T-cell (primary cell): ENCODE measurements at places on chromosomes 6 and 20. TPM values are rescaled to one million over a fixed set of nuclear protein-coding genes. Genes with fewer than 3 reads are reported as not detected.
A peak's percentile ranks its signal among the peaks of the same experiment; 100 is the strongest.

Gene GPR63
- total RNA-seq = 0.89 TPM

- no peak overlapping the region for H3K4me3 ChIP-seq
- H3K27ac ChIP-seq = no peak overlapping the region
- DNase-seq = no peak
- H3K27me3 ChIP-seq = peaks cover 35% of the 10 kb centered on the region
Observed at GRCh38 chr6:394641-395289, 3.2 kb downstream of the IRF4 start.

DNA sequence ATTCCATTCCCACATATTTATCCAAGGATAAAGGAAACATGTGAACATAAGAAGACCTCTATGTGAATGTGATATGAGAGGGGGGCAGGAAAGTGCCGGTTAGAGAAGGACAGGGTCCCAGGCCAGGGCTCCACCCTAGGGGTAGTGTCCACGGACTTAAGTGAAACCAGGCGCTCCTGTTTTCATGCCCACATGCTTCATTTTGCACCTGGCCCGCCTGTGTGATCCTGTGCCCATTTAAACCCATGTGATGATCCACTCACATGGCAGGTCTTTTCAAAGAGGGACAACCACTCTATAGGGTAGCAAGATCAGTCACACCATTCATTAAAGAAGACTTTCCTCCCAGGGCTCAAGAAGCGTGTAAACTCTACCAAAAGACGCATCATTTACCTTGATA is 865.3 kb upstream of the GJE1 start:
- no peak overlapping the region for H3K4me3 ChIP-seq
- no peaks in the 10 kb centered on the region for H3K4me1 ChIP-seq
- H3K27me3 ChIP-seq = no peaks in the 10 kb centered on the region
- H3K36me3 ChIP-seq = no peaks in the 10 kb centered on the region
- H3K27ac ChIP-seq = no peak overlapping the region
- DNase-seq = no peak

- DNase-seq = no peak
- H3K4me3 ChIP-seq = no peak overlapping the region
- H3K36me3 ChIP-seq = peaks cover 22% of the 10 kb centered on the region
- H3K27ac ChIP-seq = peak overlapping the region; percentile 61
- peaks cover 43% of the 10 kb centered on the region for H3K4me1 ChIP-seq
Observed at GRCh38 chr6:158771399-158772152, 47.6 kb downstream of the EZR start.
